ENCODE measurements at places on chromosomes 11 and 22. TPM values are rescaled to one million over a fixed set of nuclear protein-coding genes. Genes with fewer than 3 reads are reported as not detected.

- DNase-seq: no peak
Observed at GRCh38 chr22:30416403-30416802, 9.2 kb upstream of the MTFP1 start.

- DNase-seq: no peak
Observed at GRCh38 chr11:47137476-47137875, 39.2 kb downstream of the ARFGAP2 start.

GRCh38 chr22:28009272-28009827, 90.3 kb upstream of the PITPNB start:
- DNase-seq: peak; percentile 79

- DNase-seq: peak; percentile 43
Observed at GRCh38 chr22:25563761-25564319, 635 bp upstream of the GRK3 start.

Gene ASCL2
- total RNA-seq: 0.53 TPM

Gene DERL3
- total RNA-seq: 10.0 TPM

Gene CNGA4
- 0.16 TPM for total RNA-seq

All from activated CD8-positive, alpha-beta T cell treated with anti-CD3 and anti-CD28 coated beads, Interleukin-2, amount 10 ng/mL, durations not matched to agents 7 days and 5 days (primary cell).